Stimulated activated CD8-positive, alpha-beta memory T cell treated with anti-CD3 and anti-CD28 coated beads, Interleukin-2, amount 100 ng/mL, for 1 hour (primary cell): ENCODE measurements at places on chromosomes 13 and 19.

- no peak for DNase-seq
Measured at GRCh38 chr19:29831041-29831548, 19.3 kb downstream of the CCNE1 start.

DNA sequence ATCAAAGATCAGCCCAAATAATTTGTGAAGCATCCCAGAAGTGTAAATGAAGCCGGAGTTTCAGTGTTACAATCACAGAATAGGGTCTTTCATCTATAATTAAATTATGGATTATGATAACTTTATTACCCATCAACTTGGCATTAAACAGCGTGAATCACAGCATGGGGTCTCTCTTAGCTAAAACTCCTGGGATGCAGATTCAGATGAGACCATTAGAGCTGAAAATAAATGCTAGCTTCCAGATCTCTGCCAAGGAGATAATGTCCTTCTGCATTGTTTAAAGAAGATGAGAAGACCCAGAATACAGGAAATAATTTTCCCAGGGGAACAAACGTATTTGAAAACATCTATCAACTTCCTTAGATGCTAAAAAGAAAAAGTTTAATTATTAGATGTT lies 546.0 kb upstream of the PCDH9 start:
- no peak for DNase-seq

DNA sequence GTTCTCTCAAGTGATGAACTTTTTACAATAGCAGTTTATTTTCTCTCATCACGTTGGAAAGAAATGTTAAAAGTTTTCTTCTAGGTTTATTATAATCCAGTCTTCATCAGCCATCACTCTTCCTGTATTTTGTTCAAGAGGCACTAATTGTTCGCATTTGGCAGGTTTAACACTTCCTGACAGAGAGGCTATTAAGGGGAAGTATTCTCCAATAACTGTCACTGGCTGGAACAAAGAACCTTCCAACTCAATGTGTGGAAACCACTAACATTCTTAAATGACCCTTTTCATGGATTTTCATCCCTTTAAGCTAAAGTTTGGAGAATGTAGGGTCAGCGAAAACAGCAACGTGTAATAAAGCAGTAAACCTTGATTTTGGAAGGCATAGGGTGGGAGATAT lies 145.1 kb downstream of the PCCA start:
- DNase-seq = no peak

DNA sequence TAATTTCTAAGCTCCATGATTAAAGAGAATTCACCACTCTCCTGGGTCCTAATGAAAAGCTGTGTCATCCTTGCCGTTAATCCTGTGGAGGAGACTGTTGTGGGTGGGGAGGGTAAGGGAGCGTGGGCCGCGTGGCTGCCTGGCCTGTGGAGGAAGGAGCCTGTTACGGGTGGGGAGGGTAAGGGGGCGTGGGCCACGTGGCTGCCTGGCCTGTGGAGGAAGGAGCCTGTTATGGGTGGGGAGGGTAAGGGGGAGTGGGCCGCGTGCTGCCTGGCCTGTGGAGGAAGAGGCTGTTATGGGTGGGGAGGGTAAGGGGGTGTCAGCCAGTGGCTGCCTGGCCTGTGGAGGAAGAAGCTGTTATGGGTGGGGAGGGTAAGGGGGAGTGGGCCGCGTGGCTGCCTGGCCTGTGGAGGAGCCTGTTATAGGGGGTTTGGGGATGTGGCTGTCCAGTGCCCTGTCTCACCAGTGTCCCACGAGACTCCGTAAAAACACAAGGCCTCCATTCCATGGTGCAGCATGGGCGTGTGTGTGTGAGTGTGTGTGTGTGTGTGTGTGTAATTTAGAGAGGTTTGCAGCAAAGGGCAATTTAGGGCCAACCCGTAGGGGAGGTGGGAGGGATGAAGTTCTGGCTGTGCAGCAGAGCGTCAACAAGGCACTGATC lies 15.6 kb upstream of the DCUN1D2 start:
- DNase-seq = no peak

DNA sequence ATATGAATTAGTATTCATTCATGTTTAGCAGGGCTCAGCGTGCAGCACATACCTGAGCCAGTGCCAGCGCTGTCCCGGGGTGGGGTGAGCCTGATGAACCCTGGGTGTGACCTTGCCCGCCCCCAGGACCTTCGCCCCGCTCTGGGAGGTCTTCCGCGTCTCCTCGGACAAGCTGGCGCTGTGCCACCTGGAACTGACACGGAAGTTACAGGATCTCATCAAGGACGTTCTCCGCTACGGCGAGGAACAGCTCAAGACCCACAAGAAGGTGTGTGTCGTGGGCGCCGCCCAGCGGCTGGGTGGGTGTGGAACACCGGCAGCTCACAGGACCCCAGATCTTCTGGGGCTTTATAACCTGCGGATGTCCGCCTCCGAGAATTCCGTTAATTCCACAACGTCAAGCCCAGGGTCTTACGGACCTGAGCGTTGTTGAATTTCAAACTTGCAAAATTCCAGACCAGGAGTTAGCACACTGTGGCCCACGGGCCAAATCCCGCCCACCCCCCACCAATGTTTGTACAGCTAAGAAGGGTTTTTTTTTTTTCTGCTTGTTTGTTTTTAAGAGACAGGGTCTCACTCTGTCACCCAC lies 15.4 kb downstream of the FCHO1 start:
- no peak for DNase-seq

GRCh38 chr19:41339936-41340335 lies 13.8 kb downstream of the TGFB1 start:
- no peak for DNase-seq

DNA sequence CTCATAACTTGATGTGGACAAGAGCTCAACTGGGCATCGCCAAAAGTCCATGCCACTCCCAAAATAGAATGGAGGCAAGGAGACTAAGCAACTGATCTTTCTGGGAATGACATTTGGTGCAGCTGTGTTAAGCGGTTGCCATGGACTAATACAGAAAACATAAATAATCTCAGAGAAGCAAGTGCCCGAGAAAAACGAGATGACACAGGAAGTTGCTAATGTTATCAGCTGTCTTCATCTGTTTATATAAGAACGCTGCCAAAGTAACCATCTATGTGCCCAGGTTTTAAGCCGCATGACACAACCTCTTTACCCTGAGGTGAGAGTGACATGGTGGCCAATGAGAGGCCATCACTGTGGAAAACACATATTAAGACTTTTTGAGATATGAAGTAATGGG lies 54.9 kb upstream of the SACS start:
- no peak for DNase-seq

DNA sequence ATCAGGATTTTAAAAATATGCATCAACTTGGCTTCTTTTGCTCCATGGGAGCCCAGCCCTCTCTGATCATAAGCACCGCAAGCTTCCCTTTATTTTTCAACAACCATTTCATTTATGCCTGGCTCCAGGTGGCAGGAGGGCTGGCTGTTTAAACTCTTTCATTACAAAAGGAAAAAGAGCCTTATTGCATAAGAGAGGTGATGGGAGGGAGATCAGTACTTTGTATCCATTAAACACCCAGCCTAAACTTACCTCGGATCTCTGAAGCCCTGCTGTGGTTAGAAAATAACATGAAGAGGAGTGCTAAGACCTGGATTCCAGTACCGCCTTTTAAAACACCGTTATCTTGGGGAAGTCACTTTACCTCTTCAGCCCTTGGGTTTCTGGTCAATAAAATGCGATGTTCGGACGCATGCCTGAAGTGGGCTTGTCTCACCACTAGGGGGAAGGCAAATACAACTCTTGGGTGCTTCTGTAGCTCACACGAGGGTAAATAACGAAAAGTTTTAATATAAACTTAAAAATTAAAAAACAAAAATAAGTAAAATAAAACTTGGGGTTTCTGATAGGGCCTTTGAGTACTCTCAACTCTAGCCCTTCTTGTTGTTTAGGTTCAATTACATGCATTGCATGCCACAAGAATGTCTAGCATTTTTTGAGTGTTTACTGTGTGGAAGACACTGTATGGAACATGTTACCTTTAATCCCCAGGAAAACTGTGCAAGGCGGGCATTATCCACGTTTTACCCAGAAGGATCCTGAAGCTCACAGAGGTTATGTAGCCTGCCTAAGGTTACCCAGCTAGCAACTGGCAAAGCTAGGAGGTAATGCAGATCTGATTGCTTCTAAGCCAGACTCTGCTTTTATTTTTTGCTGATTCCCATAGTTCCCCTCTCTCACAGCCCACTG lies 240.3 kb downstream of the LMO7 start:
- peak; percentile 19 for DNase-seq

- DNase-seq = no peak
Measured at GRCh38 chr13:68551701-68552522, 1321.8 kb upstream of the PCDH9 start.

GRCh38 chr13:18936104-18936503 lies 245.5 kb downstream of the TUBA3C start:
- no peak for DNase-seq

GRCh38 chr13:72953391-72953965 lies 105.3 kb upstream of the KLF5 start:
- no peak for DNase-seq

DNA sequence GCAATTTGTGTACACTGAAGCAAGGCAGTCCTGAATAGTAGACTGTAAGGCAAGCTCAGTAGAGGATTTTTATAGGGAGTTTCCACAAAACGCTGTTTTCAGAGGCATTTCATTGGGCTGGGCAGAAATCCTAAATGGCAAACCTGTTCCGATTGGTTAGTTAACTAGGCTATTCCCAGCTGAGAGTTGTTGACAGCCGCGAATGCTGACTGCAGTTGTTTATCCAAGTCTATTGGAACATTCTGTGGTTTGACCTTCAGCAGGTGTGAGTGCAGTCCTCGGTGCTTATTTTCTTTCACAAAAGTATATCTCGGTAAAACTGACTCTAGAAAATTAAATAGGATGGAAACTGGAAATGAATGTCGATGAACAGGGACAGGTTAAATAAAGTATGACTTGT lies 45.4 kb downstream of the TPT1 start:
- DNase-seq = no peak

DNA sequence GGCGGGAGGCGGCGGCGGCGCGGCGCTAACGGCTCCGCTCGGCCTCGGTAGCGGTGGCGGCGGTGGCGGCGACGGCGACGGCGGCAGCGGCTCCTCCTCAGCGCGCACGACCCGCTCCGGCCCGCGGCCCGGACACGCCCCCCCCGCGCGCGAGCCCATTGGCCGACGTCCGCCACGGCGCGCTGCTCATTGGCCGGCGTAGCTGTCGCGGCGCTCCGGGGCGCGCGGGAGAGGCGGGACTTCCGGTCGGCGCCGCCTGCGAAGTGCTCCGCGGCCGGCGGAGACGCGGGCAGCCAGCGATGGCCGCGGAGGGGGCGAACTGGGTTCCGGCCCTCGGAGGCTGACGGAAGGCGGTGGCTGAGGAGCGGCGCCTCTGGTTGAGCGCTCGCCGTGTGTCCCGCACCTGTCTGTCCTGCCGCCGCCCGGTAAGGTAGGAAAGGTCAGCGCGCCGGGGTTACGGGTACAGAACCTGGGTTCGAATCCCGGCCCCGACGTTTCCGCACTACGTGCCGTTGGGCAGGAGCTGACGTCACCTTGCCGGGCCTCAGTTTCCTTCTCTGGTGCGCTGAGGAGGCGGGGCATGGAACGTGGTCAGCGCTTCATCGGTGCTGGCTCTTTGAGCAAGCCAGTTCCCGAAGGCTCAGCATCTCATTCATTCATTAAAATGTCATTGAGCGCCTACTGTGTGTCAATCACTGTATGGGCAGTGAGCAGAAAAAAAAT lies at the start of gene ELAVL1:
Gene ELAVL1, minus strand, starts transcription at position 108 of the 723 bp plus-strand sequence. CDS start 13,826 bp downstream, outside the sequence.
- peak; percentile 77 for DNase-seq

DNA sequence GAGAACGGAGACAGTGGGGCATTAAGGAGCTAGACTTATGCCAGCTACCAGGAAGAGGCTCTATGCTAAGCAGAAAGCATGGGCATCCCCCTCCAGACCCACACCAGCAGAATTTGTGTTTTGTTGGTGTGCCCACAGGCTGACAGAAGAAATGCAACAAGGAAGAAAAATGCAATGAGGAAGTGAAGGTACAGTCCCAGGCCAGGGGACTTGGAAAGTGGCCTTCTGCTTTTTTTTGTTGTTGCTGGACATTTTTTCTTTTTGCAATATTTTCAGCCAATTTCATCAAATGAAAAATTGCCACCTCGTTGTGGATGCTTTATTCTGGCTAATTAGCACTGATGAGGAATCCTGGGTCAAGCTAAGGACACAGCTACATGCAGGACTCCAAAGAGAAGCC lies 167.7 kb downstream of the TSHZ3 start:
- no peak for DNase-seq

- no peak for DNase-seq
Measured at GRCh38 chr13:33334831-33335230, 49.3 kb upstream of the STARD13 start.

GRCh38 chr19:39187552-39187943 lies 9.2 kb upstream of the NCCRP1 start:
- no peak for DNase-seq

GRCh38 chr13:88802886-88803285 lies 1131.7 kb downstream of the SLITRK5 start:
- DNase-seq = no peak

DNA sequence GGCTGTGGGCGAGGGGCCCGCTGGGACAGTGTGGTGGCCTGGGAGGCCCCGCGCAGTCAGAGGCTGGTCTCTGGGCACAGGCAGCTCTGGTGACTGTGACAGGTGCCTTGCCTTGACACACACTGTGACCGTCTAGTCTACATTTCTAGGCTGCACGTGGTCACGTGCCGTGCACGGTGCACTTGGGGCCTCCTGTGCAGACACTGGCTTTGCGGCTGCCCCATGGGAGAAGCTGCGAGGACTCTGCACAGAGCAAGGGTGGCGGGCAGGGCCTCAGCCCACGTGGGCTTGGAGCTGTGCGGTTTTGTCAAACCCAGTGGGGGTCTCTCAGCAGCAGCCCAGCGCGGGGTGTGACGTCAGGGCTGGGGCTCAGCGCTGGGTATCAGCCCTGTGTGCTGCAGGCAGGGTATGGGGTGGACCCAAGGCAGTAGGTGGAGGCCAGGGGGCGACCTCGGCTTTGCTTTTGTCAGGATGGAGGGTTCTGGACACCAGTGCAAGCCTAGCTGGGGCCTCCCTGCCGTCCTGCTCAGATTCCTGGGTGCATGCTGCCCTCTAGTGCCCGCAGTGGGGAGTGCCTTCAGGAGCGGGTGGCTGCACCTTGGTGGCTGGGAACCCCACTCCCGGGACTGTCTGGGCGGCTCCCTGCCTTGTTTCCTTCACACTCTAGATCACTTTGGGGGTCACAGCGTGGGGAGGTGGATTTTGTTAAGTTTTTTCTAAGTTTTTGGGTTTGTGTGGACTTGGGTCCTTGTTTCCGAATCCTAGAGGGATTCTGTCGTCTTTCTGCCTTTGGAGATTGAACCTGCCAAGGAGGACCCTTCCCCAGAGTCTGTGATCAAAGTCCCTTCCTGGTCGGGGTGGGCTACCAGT lies 62.6 kb downstream of the KDM4B start:
- DNase-seq = peak; percentile 67

GRCh38 chr19:16326401-16327168 lies 2.0 kb downstream of the KLF2 start:
- no peak for DNase-seq

GRCh38 chr13:106078191-106078590 lies 457.3 kb downstream of the EFNB2 start:
- DNase-seq = no peak

- DNase-seq = no peak
Measured at GRCh38 chr13:43240278-43240677, 216.9 kb downstream of the DNAJC15 start.

GRCh38 chr19:37933937-37934358 lies 26.9 kb downstream of the SIPA1L3 start:
- DNase-seq = no peak

- DNase-seq = no peak
Measured at GRCh38 chr13:32468502-32469142, 40.7 kb upstream of the N4BP2L1 start.
